Activated CD4-positive, alpha-beta T cell treated with anti-CD3 and anti-CD28 coated beads, Interleukin-2, amount 50 U/mL, for 4 hours (primary cell): ENCODE measurements at places on chromosomes 6 and 20.

DNA sequence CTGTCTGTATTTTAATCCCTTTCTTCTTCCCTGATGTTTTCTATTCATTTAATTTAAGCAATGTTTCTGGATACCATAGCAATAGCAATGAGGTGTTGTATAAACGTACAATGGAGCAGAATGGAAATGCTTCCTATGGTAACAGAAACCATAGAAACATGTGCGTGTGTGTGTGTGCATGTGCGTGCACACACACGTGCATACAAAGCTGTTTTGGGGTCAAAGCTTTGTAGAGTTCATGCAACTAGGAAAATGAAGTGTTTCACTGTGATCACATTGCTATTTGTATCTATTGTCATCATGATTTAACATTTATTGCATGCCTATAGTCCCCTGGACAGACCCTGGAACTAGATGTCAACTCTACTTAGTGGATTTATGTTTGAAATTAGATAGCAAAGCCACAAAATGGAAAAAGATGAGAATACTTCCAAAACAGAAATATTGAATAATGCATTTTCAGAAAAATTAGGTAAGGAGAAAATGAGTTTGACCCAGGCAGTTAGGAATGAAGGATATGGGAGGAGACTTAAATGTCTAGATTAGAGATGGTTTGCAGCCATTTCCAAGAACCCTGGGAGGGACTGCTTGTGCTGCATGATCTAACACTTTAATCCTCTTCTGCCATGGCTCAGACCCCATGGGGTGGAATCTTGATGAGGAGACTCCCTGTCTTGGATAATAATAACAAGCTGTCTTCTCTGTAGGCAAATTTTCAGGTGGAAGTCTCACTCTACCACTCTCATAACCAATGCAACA, 124.4 kb downstream of the TRMT11 start:
- no peak for DNase-seq

DNA sequence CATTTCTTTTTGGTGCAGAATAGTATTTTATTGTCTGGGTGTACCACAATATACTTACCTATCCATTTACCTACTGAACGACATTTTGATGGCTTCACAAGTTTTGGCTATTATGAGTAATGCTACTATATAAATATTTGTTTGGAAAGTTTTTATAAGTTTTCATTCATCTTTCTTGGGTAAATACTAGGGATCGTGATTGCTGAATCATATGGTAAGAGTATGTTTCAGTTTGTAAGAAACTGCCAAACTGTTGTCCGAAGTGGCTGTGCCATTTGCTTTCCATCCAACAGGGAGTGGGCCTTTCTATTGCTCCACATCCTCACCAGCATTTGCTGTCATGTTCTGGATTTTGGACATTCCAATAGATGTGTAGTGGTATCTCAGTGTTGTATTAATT, 104.2 kb downstream of the CDYL start:
- DNase-seq, result no peak

GRCh38 chr6:110093981-110094380, 85.5 kb downstream of the WASF1 start:
- DNase-seq, result no peak

DNA sequence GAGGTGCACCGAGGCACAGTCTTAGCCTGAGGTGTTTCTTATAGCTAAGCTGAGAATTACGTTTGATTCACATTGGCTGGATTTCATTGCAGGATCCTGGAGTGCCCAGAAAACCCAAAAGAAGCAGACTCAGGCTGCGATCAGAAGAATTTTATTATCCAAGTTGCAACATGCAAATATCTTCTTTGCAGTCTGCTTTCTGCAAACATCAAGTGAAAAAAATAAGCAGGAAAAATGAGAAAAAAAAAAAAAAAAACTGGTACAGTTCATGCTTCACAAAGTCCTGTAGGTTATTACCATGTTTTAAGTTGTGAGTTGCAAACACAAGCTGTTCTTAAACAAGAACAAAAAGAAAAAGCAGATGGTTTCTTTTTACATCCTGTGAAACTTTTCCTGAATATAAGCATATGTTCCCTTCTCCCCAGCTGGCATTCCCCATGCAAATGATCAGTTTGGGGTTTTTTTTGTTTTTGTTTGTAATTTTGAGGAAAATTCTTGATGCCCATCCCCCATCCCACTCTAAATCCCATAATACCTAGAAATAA, 349.0 kb downstream of the CBLN4 start:
- no peak for DNase-seq

DNA sequence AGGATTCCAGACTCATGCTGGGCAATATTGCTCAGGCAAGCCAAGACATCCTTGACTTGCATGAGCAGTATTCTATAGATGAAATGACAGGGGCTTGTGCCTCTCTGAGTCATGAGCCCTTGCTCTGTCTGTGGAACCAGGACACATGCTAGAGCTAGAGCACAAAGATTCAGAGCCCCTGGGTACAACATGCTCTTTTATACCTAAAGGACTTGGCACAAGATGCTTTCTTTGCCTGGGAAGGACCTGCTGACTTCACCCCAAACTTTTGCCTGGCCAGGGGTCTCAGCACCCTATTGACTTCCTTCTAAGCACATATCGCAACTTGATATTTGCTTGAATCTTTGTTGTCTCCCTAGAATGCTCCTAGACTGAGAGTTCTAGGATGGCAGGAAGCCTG, 27.4 kb downstream of the TGM6 start:
- DNase-seq, result no peak

DNA sequence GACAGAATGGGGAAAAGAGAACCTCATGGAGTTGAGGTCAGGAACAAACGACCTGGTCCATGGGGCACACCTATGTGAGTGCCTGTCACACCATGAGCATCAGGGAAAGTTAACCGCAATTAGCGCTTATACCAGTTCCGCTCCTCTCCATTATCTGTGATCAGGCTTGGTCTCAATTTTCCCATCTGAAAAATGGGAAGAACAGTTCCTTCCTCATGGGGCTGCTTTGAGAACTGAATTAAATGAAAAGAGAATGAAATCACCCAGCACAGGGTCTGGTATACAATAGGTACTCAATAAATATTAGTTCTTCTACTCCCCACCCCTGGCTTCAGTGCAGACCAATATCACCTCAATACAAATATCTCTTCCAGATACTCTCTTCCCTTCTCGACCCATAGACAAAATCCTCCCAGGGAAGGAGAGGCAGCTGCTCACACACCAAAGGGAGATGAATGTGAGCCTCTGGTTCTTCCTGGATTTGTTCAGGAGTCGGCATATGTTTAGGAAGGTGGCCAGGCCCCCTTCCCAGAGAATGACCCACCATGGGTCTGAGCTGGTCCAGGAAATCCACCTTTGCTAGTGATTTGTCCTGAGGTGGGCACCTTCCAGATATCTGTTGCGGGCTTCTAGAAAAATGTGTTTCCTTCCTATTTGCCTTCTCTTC, 2.4 kb upstream of the PTGIS start:
- DNase-seq, result no peak

GRCh38 chr6:155031091-155031490, 36.0 kb downstream of the TIAM2 start:
- no peak for DNase-seq

DNA sequence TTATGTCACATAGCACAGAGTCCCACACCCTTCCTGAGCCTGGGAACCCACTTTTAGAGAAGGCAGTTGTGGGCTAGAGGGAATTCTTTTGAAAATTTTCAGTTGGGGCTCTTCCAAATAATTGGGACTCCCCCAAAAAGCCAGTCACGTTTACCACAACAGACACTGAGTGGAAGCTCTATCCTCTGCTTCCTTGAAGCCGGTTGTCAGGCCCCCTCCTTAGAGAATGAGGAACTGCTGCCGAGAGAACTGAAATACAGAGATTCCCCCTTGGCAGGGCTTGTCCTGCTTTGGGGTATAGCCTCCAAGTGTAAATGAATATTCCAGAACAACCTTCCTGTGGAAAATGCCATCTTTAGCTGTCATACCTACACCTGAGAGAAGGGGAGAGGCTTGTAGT, 2.7 kb upstream of the JAG1 start:
- no peak for DNase-seq

GRCh38 chr20:55160037-55160436, 684.6 kb downstream of the DOK5 start:
- DNase-seq, result no peak

DNA sequence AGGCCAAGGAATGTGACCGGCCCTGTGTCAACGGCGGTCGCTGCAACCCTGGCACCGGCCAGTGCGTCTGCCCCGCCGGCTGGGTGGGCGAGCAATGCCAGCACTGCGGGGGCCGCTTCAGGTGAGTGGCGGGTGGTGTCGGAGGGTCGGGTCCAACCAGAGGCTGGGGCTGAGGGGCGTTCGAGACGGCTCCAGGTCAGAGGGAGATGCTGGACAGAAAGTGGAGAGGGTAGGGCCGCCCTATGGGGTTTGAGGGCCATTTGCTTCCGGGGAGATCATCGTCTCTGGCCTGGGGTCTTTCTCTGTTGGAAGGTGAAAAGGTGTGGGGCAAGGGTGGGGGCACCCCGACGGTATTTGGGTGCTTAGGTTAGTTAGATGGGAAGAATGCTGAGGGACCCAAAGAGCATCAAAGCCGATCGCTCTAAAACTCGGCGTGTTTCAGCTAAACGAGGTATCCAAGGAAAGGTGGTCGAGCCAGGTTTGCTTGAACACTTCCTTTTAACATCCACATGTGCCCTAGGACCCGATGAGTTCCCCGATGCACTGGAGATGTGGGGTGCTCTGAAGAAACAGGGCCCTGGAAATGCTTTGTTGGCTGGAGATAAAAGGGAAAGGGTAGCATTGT, 691 bp downstream of the ATRN start:
- no peak for DNase-seq

GRCh38 chr6:78347191-78347916, 520.0 kb upstream of the IRAK1BP1 start:
- no peak for DNase-seq

DNA sequence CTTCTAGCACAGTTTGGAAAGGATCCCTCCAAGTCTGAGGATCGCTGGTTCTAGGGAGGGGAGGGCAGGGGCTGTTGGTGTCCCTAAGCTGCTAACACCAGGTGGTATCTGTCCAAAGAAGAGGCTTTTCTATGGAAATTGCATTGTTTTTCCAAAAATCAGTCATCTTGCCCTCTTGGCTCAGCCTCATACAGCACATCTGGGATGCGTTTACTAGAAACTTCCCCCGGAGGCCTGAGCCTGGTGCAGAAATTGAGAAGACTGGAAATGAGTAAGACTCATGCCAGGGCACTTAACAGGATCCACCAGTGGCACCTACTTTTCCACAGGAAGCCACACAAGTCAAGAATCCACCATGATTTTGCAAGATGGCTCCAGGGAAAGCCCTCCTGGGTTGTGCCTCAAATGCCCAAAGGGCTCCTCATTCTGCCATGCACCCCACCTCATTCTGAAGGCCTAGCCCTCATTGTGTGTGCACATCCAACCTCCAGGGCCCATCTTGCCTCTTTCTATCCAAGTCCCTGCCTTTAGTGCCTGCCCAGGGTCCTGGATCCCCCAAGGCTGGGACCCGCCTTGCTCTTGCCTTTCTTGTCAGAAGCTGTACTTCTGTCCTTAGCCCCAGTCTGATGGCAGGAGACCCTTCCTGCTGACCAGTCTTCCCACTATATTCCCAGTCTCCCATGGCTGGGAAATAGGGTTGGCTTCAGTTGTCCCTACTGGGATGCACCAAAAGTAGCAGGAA, 97.6 kb downstream of the MRPL14 start:
- DNase-seq, result no peak

GRCh38 chr6:3844097-3844463, 5.1 kb upstream of the FAM50B start:
- no peak for DNase-seq

DNA sequence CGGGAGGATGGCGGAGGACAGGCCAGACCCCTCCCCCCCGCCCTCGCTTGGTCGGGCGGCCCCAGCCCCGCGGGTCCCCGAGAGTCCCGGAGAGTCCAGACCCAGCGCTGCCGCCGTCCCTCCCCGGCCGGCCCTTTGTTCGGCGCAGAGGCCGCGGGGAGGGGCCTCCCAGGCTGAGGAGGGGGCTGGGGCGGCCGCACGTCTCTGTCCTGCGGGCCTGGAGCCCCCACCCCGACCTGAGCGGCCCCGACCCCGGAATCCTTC, 806 bp downstream of the KCNQ2 start:
- no peak for DNase-seq

DNA sequence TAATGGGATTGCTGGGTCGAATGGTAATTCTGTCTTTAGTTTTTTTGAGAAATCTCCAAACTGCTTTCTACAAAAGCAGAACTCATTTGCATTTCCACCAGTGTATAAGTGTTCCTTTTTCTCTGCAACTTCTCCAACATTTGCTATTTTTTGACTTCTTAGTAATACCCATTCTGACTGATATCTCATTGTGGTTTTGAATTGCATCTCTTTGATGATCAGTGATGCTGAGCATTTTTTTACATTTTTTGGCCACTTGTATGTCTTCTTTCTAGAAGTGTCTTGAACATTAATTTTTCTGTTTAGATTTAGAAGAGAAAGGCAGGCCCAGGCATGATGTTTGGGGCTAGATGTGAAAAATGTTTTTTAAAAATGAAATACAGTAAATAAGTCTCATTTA, 553.1 kb upstream of the MAN1A1 start:
- no peak for DNase-seq

- DNase-seq, result no peak
Measured at GRCh38 chr20:9054176-9054575, 14.7 kb upstream of the PLCB4 start.

GRCh38 chr6:110355727-110356126, 2.4 kb downstream of the METTL24 start:
- no peak for DNase-seq

DNA sequence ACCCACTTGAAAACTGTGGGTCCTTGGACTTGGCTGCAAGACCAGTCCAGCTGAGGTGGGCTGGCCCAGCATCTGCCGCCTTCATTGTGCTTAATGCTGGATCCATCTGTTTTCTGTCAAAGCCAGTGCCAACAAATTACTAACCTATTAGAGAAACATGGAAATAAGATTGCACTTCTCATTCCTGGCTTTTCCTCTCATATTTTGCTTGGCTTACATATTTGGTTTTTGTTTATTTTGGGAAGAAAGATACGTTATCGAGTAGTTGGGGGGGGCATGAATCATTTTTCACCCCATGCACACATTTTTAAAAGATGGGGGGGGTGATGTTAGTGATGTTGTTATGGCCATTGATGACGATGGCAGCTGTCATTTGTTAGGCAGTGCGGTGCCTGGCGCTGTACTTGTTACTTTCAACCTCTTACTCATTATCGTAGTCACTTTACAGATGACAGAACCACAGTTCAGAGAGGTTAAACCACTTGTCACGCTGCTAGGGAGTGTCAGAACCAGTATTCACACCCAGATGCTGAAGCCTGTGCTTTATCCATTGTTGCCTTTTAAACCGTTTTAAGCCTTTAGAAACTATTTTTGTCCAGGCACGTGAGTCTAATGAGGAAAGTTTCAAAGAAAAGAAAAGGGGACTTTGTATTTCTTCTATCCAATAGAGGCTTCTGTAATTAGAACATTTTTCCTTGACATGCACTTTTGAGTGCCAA, 180.0 kb downstream of the TMEM242 start:
- DNase-seq, result no peak

DNA sequence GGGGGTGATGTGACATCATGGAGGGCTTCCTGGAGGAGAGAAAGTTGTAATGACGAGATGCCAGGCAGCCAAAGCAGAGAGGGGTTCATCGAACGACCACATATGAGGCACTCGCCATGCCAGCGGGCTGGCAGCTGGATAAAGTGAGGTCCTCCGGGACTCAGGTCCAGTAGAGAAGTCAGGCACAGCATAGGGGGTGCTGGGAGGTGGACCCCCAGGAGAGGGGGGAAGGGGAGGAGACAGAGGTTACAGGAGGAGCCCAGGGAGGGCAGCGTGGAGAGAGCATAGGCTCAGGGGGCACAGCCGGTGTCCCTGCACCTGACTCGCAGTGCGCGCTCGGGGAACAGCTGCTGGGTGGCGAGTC, 174.7 kb downstream of the BMP7 start:
- DNase-seq, result no peak
